Breast epithelium (tissue), 4 donors: ENCODE measurements at places on chromosomes 2 and 18. TPM values are rescaled to one million over a fixed set of nuclear protein-coding genes. Genes with fewer than 3 reads are reported as not detected.

DNA sequence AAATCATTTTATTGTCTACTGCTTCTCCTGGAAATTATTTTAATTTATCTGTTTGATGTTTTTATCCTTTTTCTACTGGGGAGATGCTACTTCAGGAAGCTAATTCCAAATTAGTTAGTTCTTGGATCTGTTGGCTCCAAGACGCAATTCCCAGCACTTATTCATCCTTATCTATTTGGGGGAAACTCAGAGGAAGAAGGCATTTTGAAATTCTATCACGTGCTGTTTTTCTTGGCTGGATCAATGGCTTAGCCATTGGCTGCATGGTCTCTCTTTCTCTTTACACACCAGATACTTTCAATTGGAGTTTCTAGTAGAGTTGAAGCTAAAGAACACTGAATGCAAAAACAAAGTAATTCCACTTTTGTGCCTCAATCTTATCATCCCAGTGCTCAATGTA is 98.3 kb downstream of the RAPGEF4 start:
- no peak for DNase-seq

GRCh38 chr18:9549405-9549804 is 65.0 kb downstream of the PPP4R1 start:
- no peak for DNase-seq

- no peak for DNase-seq
These were observed 393.5 kb downstream of the CTNNA2 start for GRCh38 chr2:79906139-79906890.

- no peak for DNase-seq
These were observed 4.0 kb upstream of the CKAP2L start for GRCh38 chr2:112768432-112768831.

DNA sequence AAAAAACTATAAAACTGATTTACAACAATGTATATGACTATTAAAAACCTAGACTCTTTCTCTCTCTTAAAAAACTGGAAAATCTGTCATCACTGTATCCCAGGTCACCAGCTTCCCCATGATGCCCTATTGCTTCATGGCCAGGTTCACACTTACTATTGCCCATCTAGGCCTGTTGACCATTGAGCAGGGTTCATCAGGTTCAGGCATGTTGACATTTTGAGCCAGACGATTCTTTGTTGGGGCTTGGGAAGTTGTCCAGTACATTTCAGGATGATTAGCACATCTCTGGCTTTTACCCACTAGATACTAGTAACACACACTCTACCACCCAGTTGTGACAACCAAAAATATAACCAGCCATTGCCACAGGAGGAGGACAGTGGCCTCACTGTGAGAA is 26.9 kb upstream of the RAB27B start:
- no peak for DNase-seq

DNA sequence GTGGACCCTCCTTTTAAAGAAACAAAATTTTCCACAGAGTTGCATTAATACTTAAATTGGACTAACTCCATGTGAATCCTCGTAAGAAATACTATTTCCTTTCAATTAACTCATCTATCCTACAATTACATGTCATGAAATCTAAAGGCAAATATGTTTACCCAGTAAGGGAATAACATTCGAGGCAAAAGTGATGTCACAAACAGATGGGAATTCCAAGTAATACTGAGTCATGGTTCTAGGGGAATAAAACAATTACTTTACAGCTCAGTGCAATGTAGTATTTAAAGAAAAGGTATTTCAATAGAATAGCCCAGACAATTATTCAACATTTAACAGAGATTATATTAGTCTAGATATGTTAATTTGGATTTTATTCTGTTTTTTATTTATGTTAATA is 205.8 kb downstream of the ZNF385B start:
- no peak for DNase-seq

Gene SLC66A3
- total RNA-seq: 111 TPM

Gene ZNF385B
- 4.5 TPM for total RNA-seq

Gene CTAGE1
- not detected for total RNA-seq

Gene ADRA2B
- total RNA-seq: 1.6 TPM

Gene C1D
- 32.3 TPM for total RNA-seq
